Naive thymus-derived CD8-positive, alpha-beta T cell (primary cell): ENCODE measurements at places on chromosomes 13 and 19.
A peak's percentile ranks its signal among the peaks of the same experiment; 100 is the strongest.

- DNase-seq = no peak
Observed at GRCh38 chr13:22074403-22074802, 403.5 kb downstream of the FGF9 start.

GRCh38 chr19:36136964-36137686, 2.7 kb upstream of the CAPNS1 start:
- no peak for DNase-seq

GRCh38 chr19:41334793-41335192, 18.9 kb downstream of the TGFB1 start:
- no peak for DNase-seq

GRCh38 chr13:96851856-96852445, 142.3 kb downstream of the OXGR1 start:
- DNase-seq = no peak

DNA sequence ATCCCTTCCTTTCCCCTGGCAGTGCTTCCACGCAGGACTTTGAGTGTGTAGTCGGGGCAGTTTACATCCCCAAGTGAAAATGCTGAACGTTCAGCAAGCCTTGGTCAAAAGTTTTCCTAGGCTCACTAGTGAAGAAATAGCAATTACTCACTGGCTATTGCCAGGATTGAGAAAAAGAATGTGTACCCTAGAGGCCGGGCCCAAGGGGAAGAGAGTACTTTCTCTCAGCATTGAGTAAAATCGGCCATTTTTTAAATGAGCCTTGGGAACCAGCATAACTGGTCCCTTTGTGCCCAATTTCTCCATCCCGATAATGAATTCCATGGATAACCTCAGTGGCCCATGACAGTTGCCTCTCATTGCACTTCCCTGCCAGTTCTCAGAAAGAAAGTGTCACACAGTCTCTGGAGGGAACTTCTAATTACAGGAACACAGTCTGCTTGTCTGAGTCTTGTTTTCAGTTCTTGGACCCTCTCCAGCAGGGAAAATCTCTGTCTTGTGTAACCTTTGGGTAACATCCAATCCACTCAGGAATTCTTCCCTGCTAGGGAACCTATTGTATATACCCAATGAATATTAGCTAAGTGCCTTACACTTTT, 7.3 kb upstream of the OR7D2 start:
- DNase-seq = no peak

- no peak for DNase-seq
Observed at GRCh38 chr13:95968906-95969305, 84.3 kb downstream of the UGGT2 start.

DNA sequence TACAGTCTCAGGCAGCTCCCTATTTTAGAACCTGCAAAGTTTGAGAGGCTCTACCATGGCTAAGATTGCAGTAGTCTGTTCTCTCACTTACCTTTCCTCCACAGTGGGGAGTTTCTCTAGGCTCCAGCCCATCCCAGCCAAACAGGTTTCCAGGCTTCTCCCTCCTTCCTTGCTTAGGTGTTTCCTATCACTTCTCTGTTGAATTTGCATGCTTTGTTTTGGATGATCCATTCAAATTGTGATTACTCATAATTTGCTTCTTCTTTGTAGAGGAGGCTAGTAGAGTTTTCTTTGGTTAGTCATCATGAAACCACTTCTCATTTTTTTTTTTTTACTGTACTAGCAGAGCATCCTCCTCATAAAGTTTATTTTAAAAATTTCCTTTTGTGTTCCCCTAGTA, 1242.2 kb upstream of the MIR17HG start:
- DNase-seq = no peak

DNA sequence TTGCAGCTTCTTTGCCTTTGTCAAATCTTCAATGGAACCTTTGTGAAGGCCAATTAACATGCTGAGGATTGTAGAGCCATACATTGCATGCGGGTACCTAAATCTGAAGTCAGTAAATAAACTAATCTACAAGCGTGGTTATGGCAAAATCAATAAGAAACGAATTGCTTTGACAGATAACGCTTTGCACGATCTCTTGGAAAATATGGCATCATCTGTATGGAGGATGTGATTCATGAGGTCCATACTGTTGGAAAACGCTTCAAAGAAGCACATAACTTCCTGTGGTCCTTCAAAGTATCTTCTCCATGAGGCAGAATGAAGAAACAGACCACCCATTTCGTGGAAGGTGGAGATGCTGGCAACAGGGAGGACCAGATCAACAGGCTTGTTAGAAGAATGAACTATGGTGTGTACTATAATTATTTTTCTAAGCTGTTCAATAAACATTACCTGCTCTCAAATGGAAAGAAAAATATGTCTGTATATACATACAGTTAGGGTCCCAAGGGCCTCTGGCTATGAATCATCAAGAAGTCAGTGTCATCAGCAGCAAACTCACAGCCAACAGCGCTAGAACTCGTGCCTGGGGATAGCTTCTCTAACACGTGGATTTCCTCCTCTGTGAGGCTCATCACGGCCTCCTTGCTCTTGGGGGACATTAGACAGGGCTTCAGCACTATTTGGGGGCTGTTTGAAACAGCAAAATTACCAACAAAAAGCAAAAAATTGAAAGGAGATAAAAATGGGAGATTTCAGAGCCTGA, 2.9 kb upstream of the CD70 start:
- no peak for DNase-seq

- peak; percentile 87 for DNase-seq
Observed at GRCh38 chr19:49664171-49665035, 1.3 kb downstream of the IRF3 start.

GRCh38 chr19:52695996-52696395, 38.8 kb downstream of the ZNF611 start:
- no peak for DNase-seq

GRCh38 chr13:42967660-42968059, 24.4 kb downstream of the EPSTI1 start:
- no peak for DNase-seq

DNA sequence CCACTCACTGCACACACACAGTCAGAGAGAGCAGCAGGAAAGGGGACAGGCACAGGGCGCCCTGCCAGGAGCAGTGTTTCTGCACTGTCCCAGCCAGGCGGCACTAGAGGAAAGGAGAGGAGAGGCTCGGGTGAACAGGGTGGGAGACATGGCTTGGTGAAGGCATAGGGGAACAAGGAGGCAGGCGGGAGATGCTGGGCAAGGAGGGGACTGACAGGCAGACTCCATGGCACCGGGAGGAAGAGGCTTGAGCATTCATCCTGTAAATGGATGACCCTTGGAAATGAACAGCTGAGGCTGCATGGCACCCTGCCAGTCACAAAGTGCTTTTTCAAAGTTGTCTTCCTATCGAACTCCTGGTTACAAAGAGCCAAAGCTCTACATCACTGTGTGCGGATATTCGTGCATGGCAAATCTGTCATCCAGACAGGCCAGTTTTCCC, 22.4 kb downstream of the MED26 start:
- no peak for DNase-seq

- no peak for DNase-seq
Observed at GRCh38 chr19:16922949-16923348, 34.1 kb downstream of the F2RL3 start.

DNA sequence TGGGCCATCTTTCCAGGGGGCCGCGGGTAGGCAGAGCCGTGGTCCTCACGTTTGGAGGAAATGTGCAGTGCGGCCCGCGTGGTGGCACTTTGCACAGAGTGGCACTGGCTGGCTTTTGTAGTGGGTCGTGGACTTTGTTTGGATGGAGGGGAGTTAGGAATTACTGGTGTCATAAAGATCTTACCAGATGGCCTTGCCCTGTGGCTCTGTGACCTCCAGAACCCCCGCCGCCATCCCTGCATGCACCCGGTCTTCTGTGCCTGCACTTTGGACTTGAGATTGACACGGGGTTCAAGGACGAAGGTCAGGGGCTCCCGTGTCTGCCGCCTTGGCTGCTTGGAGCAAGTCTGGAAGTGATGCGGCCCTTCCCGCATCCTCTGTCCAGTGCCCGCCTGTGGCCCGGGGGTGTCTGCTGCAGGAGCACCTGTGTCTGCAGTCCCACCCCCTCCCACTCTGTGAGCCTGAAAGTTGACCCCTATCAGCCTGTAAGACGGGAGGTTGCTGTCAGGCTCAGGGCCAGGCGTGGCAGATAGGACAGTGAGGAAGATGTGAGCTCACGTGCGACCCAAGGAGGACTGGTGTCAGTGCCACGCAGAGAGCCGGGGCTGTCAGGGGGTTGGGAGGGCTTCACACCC, 2.2 kb downstream of the GNA11 start:
- DNase-seq = no peak

DNA sequence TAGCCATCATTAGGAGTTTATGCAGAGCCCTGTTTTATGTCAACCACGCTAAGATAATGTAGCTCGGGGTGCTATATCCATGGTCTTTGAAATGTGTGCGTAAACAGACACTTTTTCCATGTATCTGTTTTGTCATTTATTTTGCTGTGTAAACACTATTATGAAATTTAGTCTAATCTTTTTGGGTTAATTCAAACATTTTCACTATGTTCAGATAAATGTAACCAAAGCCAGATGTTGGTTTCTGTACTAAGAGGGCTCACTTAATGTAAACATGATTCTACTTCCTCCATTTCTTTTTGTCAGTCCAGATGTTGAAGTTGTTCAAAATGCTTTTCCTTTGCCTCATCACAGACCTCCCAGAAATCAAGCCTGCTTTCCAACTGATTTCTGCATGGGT, 499.5 kb upstream of the GPC6 start:
- no peak for DNase-seq

DNA sequence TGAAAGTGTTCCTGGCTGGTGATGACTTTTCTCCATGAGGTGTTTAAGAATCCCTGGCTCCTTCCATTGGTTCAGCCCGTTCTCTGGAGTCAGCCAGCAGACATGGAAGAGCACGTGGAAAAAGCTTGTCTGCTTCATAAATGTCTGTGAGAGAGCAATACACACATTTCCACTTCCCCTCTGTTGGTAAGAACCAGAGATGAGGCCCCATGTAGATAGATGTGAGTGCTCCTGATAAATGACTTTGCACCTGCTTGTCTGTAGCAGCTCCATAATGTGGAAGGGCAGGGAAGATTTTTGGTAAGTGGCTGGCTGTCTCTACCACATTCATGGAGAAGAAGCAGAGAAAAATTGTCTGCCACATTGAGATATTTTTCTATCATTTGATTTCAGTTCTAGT, 325.8 kb downstream of the LMO7 start:
- DNase-seq = no peak

- DNase-seq = no peak
Observed at GRCh38 chr13:100854006-100854405, 179.4 kb upstream of the TMTC4 start.

DNA sequence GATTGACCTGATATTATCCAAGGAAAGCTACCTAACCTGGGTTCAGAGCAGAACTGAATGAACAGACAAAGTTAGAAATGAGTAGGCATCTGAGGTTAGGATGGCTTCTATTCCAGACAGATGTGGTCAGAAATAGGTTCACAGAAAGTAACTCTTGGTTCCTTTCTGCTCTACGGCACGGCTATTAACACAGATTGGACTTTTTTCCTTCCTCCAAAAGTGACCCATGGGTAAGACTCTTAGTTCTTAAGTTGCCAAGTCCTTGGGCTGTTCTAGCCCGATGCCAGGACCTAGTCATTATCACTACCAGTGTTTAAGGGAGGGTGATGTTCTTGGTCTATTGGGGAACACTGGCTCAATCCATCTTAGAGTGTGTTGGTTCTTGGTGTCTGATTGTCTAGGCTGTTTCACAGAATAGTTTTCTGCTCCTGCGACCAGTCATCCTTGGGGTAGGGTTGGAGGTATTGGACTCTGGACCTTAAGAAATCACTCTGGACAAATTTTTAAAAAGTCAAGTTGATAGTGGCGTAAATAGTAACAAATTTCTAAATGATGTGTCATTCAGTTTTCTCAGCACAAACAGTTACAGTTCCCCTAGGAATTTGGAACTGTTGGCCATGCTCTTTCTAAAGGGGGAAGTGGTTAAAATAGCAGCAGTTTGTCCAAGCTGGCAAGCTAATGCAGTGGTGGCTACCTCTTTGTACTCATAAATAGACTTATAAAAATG, 60.1 kb upstream of the MYCBP2 start:
- DNase-seq = no peak

DNA sequence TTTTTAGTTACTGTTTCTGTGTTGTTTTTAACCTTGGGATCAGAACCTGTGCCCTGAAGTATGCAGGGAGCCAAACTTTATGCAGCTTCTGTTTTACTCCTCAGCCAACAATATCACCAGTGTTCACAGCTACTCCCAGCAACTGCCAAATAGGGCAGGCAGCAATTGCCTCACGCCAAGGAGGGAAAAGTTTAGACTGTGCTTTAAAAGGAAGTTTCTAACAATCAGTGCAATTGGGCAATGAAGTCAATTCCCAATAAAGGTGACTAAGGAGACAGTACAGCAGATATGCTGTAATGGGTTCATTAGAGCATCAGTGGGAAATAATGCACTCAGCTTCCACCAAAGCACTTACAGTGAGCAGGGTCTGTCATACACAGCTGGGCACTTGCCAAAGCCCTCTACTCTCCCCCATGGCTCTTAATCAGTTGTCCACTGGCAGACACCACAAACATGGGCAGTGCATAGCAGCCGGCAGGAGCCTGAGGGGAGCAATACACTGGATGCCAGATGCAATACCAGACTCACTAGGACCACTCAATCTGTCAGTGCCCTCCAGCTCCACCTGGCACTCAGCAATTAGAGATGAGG, 19.3 kb downstream of the ENOX1 start:
- no peak for DNase-seq

GRCh38 chr13:79913141-79913827, 427.6 kb downstream of the SPRY2 start:
- no peak for DNase-seq

- DNase-seq = no peak
Observed at GRCh38 chr13:98609756-98610155, 32.8 kb upstream of the STK24 start.

GRCh38 chr19:11239377-11240000, at the start of gene ANGPTL8:
ANGPTL8 (plus strand) TSS chr19:11239619; CDS start chr19:11239638, 19 bp downstream.
- no peak for DNase-seq

GRCh38 chr19:1512671-1513498, at the start of gene ADAMTSL5:
ADAMTSL5 (minus strand) TSS chr19:1513019; CDS start chr19:1510943, 2,076 bp downstream.
- peak; percentile 51 for DNase-seq

DNA sequence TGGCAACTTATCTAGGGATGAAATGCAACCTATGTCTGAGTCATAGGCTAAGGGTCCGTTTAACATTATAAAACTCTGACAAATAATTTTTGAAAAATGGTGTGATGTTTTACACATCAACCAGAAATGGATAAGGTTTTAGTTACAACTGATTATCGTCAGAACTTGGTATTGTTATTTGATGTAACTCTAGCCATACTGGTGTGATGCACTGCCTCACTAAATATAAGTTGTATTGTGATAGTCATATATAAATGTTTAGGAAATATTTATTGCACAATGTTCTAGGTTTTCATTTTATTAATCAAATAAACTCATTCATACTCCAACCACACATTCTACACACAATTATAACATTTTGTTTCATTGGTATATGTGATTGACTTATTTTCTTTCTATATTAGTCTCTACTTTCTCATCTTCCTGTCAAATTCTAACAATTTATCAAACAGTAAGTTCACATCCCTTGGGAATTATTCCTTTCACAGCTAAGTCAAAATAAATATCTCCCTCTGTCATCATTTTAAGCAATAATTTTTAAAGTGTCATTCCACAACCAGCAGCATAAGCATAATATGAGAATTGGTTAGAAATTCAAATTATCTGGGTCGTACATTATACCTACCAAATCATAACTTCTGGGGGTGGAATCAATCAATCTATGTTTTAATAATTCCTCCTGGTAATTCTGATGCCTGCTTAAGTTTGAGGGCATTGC, 873.9 kb downstream of the SLITRK1 start:
- no peak for DNase-seq

GRCh38 chr13:106100171-106100919, 435.1 kb downstream of the EFNB2 start:
- DNase-seq = no peak
